ENCODE measurements at places on chromosomes 16 and 17.

GRCh38 chr17:43676471-43676870 lies 14.7 kb upstream of the MEOX1 start:
- peak; percentile 25 for DNase-seq

DNA sequence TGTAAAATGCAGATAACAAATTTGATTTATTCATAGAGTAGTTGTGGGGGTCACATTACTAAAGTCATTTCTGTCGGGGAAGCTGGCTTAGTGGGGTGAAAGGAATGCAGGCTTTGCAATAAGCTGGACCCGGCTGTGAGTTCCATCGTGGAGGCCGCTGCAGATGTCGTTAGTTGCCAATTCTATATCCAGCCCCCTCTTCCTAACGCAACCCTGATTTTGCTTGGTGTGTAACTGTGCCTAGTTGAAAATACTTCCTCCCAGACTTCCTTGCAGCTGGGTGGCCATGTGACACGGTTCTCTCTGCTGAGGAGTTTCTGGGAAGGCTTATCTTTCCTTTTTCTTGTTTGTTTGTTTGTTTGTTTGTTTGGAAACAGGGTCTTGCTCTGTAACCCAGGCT lies 4.5 kb downstream of the MFSD6L start:
- DNase-seq: no peak

- DNase-seq: no peak
These were observed 4.7 kb downstream of the ITGAE start for GRCh38 chr17:3796110-3796821.

DNA sequence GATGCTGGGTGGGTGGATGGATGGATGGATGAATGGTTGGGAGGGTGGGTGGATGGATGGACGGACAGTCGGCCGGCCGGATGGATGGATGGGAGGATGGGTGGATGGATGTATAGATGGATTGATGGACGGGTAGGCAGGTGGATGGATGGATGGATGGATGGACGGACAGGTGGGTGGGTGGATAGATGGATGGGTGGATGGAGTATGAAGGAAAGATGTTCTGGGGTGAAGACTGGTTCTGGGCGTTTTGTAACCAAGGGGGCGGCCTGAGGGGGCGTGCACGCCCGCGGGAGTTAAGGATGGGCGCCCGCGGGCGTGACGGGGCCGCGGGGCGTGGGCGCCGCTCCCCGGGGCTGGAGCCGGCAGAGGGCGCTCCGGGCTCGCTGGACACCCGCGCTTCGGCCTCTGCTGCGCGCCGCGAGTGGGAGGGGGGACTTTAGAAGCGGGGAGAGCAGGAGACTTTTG lies at the start of gene NECAB2:
Gene NECAB2, plus strand, starts transcription at position 407 of the 468 bp plus-strand sequence. CDS start 405 bp downstream, outside the sequence.
- DNase-seq: peak; percentile 13

DNA sequence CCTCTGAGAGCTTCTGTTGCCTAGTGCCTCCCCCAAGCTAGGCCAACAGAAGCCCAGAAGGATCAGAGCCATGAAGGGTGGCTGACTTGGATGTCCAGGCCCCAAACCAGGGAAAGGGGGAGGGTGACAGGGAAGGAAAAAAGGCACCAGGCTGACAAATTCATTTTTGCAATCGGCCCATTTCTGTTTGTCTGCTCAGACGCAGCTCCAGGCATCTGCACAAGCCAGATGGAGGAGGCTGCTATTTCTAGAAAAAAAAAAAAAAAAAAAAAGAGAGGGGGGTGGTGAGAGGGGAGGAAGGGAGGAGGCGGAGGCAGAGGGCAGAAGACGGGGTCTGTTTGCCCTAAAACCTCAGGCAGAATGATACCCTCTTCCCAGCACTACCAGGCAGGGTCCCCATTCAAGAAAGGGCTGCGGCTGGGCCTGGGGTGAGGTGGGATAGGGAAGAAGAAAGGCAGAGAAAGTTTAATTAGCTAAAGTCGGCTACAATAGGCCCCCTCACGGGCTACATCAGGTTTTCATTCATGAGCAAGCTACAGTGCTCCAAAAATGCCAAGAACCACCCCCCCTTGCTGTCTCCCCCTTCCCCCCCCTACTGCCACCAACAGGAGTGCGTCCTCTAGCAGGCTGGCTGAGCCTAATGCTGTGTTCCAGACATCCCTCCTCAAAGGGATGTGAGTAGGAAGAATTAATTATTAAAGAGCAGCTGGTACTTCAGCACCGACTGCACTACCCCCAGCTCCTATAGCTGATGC lies 2.4 kb downstream of the HDAC5 start:
- no peak for DNase-seq

DNA sequence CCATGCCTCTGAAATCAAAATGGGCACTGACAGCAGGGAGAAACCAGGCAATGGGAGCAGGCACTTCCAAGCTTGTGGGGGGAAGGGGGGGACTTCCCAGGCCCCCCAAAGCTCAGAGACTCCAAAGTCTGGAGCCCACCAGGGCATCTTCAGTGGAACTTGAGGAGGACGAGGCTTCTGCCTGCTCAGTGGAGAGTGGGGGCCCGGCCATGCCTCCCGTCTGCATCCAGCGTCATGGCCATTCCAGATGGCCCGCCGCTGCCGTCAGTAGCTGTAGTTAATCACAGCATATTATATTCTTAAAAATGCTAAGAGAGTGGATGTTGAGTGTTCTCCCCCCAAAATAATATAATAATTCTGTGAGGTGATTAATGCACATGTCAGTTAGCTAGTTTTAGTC lies 315.2 kb downstream of the KCNJ2 start:
- no peak for DNase-seq

DNA sequence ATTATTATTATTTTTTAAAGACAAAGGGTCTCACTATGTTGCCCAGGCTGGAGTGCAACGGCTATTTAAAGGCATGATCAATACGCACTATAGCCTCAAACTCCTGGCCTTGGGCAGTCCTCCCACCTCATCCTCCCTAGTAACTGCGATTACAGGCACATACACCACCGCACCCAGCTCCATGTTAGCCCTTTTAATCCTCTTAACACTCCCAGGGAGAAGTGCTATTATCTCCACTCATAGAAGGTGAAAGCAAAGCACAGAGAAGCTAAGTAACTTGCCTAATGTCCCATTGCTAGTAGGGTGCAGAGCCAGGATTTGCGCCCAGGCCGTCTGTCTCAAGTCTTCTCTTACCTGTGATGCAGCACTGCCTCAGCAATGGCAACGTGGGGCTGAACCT lies 5.0 kb downstream of the HAS3 start:
- DNase-seq: no peak

DNA sequence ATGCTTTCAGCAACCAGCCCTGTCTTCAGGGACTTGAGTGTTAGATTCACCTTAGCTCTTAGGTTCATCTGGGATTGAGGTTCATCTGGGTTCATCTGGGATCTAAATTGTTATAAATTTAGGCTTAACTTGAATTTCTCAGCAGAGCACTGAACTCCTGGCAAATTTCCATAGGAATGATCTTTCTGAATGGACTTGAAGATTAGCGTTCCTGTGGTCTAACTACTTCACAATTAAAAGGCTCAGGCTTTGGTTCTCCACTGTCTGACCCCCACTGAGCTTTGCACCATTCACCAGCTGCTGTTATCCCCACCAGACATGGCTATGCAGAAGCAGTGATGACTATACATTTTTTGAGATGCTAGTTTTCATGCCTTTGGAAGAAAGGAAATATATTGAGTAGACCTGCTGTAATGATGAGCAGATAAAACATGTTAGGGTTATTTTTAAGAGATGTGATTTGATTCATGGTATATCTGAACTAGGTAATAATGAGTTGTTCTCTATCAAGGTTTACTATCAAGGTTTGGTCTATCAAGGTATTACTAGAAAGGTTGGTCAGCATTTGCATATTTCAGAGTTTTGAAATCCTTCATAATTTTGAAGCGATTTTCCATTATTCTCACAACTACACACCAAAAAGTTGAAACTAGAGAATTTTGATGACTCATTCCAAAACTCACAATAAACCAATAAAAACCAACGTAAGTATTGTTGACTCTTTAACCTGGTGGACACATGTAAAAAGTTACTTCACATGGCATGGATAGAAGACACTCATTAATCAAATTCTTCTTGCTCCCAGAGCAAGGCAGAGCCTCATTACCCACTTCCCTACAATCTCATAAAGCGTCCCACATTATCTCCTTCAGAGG lies 71.7 kb downstream of the SNX11 start:
- peak; percentile 9 for DNase-seq

DNA sequence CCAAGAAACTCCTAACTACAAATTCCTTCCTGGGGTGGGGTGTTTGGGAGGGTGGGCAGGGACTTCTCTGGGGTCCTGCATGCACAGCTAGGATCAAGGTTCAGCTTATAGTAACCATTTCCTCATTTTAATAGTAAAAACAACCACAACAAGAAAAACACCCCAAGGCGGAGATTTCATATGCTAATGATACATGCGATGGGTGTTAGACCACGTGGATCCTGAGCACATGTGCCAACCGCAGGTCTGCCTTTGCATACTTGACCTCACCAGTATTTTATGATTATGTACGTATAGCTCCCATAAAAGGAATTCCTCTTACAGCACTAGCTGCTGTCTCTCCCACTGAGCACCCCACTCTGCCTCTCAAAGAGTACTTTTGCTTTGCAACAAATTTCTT lies 1.9 kb downstream of the KRTAP4-11 start:
- DNase-seq: no peak

- no peak for DNase-seq
These were observed 800.0 kb downstream of the KCNJ18 start for GRCh38 chr17:22492331-22492730.

- no peak for DNase-seq
These were observed 31.5 kb upstream of the EMP2 start for GRCh38 chr16:10611825-10612342.

DNA sequence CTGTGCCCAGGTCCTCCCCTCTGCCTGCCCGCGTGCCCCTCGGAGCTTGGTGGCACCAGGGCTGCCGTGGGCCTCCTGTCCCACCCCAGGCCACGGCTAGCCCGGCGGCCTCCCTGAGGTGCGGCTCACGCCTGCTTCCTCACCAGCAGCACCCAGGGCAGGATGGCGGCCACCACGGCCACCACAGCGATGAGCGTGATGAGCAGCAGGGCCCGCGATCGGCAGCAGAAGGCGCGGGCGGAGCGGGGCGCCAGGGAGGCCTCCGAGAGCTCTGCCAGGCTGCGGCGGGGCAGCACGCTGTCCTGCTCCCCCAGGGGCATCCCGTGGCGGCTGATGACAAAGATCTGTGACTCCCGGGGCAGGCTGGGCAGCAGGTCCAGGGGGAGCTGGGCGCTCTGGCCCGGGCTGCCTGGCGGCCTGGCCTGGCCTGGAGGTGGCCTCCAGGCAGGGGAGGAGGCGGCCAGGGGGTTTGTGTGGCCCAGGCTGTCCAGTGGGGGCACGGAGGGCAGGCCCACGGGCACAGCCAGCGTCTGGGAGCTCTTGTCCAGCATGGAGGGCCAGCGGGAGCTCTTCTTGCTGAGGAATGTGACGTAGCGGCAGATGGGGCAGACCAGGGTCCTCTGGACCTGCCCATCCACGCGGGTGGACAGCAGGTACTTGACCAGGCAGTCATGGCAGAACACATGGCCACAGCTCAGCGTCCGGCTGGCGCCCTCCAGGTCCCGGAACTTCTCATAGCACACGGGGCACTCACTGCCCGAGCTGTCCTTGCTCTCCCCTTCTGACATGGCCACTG lies 4.8 kb downstream of the RNF222 start:
- DNase-seq: no peak

- DNase-seq: no peak
These were observed 5.9 kb downstream of the HPR start for GRCh38 chr16:72068930-72069329.

DNA sequence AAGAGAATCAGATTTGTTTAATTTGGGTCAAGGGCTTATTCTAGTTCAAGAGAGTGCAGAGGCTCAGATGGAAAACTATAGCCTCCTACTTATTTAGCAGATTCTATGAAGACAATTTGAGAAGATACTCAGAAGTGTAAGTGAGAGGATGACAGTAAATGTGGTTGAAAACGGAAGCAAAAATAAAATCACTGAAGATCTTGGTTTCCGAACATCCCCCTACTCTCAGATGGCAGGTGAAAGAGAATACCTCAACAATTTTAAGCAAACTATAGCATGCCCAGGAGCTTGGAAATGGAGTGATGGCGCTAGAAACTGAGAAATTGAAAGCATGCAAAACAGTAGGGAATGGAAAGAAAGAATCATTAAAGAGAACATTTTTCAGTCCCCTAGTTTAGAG lies 705.5 kb upstream of the CDH8 start:
- no peak for DNase-seq

DNA sequence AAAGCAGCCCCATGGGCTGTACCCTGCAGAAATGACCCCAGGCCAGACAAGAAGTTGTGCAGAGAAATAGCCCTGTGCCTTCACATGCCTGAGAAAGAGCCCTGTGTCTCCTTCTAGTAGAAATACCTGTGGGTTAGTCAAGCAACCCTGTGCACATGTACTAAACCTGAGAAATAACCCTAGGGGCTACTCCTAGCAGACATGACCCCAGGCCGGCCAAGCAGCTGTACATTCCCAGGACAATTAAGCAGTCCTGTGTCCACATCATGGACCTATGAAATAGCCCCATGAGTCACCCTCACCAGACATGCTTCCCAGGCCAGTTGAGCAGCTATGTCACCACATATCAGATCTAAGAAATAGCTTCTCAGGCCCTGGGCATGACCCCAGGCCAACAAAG lies 519.7 kb upstream of the CA10 start:
- no peak for DNase-seq

DNA sequence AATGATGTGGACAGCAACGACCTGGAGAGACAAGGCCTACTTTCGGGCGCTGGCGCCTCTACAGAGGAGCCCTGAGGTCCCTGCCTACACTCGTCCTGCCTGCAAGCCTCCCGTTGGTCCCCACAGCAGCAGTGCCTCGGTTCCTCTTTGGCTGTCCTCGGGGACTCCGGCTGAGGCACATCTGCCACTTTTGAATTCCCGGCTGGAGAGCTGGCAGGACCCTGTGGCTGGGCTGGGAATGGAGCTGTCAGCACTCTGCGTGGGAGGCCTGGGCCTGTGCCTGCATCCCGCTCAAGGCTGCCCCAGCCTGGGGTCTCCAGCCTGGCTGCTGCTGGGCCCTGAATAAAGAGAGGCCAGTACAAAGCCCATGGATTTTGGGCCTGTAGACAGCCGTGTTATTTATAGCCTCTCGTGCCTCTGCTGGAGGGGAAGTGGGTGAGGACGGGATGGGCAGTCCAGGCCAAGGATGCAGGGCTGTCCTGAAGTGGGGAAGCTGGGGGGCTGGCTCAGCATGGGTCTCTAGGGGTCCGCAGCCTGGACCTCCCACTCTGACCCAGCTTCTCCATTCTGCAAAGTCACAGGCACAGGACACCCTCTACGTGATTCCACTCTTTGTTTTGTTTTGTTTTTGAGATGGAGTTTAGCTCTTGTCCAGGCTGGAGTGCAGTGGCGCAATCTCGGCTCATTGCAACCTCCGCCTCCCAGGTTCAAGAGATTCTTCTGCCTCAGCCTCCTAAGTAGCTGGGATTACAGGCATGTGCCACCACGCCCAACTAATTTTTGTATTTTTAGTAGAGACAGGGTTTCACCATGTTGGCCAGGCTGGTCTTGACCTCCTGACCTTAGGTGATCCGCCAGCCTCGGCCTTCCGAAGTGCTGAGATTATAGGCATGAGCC lies 10.6 kb upstream of the SPNS2 start:
- DNase-seq: no peak

All from amniotic epithelial cell (primary cell).